NCI-H187 treated with DMSO at 0.1 percent for 48 hours (cell line): ENCODE measurements at places on chromosomes 12 and 14.

- DNase-seq = no peak
Observed at GRCh38 chr14:50320283-50320682, 8.2 kb downstream of the DMAC2L start.

DNA sequence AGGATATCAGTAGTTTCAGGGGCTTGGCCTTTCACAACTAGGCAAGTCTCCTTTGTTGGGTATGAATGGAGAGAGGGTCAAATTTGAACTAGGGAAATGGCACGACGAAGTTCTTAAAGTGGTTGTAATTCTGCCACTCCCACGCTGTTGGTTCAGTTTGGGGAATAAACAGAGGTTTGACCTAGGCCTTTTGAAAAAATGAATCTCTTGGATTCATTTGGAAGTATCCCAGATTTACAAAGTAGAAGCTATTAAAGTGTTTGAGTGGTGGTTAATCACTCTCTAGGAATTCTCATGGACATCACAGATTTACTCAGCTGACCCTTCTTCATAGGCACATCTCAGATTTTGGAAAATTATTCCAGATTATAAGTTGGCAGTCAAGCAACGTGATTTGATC is 14.8 kb downstream of the BATF start:
- DNase-seq = no peak

GRCh38 chr14:61388173-61388975 is 67.0 kb downstream of the PRKCH start:
- peak; percentile 88 for DNase-seq

DNA sequence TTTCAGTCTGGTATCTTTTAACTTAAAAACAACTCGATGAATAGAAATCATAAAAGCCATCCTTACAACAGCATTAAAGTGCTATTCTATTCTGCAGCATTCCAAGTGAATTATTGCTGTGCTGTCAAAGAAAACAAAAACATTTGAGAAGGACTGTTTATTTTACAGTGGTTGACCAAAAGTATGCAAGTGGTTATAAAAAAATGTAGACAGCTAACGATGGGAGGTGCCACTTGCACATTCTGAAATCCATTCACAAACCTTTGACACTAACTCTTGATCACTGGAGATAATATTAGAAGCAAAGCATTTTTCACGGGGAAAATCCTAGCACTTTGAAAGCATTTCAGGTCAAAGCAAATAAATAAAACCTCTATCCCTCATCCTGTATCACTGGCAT is 55.6 kb downstream of the HMGA2 start:
- DNase-seq = no peak

- no peak for DNase-seq
Observed at GRCh38 chr12:119836781-119837180, 40.3 kb downstream of the CIT start.

DNA sequence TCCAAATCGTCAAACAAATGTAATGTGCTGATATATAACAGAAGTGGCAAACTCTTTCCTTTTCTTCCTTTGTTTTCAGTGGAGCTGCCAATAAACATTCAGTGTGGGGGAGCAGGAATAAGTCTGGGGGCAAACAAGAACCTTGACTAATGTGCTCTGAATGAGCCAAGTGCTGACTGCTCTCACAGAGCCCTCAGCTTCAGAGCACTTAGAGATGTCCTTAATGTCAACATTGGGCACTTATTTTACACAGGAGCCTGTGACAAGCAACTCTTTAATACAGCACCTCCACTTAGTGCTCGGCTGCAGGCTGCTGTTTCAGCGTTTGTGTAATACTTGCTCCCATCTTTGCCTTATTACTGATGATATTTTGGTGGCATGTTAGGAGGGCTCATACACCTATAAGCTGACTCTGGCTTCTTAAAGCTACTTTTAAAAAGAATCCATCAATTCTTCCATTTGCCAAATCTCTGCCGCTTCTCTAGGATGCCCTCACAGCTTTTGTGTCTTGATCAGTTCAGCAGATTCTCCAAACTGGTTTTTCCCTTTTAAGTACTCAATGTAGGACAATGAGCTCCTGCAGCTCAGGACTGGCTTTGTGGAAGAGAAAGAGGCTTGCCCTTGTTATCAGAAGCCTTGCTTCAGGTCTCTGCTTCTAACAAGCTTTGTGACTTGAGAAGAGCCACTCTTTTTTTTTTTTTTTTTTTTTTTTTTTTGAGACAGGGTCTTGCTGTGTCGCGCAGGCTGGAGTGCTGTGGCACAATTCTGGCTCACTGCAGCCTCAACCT is 206.6 kb downstream of the MON2 start:
- DNase-seq = no peak

DNA sequence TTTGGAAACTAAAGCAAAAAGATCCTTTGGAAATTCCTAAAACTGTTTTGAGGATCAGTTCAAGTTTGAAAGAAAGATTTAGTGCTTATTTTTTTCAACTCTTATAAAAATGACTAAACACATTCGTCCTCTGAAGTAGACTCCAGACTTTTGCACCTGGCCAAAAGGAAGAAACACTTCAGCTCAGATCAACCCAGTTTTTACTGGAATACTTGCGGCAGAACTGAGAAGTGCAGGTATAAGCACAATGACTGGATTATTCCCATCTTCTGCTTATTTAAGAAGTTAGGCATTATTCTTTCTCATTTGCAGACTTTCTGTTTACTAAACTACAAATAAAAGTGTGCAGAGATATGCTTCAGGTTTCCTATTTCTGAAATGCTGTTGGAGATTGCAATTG is 41.9 kb downstream of the PDE6H start:
- DNase-seq = no peak

DNA sequence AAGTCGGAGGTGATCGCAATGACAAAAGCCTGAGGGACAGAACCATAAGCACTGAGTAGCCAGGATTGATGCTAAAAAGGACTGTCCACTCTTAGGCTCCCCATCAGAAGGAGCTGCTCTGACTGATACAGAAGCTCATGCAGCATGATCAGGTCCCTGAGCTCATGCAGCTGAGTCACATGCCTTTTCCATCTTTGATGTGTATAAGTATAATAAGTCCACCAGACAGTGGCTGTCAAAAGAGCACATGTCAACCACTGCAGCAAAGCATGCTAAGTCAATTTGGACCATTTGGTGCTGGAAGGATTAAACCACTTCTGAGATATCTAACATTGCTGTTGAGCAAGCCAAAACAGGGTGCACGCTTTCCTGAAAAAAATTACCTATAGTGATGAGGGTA is 144.1 kb downstream of the NTF3 start:
- DNase-seq = no peak

DNA sequence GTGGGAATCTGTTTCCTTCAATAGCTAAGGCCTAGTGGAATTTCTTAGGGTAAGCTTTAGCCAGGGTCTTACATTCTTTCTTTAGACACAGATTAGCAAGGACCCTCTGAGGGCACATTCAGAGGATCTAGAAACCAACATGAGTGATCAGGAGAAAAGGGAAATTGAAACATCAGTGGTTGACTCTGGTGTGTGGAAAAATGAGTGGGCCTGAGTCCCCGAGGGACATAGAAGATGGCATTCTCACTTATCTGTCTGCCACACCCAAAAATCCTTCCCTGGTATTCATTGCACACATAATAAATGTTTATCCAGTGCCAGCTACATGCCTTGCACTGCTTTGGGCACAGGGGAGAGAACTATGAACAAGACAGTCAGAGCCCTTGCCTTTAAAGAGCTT is 82.9 kb downstream of the SSPN start:
- no peak for DNase-seq

GRCh38 chr14:80447392-80447791 is 236.1 kb upstream of the DIO2 start:
- no peak for DNase-seq

GRCh38 chr12:57740656-57741412 is 2.3 kb upstream of the AGAP2 start:
- no peak for DNase-seq

- DNase-seq = no peak
Observed at GRCh38 chr12:69059465-69060457, 126.8 kb upstream of the CPM start.
